ENCODE measurements at places on chromosomes 12 and 14. TPM values are rescaled to one million over a fixed set of nuclear protein-coding genes. Genes with fewer than 3 reads are reported as not detected.

The NRIP2 gene
- 0.23 TPM for total RNA-seq

DNA sequence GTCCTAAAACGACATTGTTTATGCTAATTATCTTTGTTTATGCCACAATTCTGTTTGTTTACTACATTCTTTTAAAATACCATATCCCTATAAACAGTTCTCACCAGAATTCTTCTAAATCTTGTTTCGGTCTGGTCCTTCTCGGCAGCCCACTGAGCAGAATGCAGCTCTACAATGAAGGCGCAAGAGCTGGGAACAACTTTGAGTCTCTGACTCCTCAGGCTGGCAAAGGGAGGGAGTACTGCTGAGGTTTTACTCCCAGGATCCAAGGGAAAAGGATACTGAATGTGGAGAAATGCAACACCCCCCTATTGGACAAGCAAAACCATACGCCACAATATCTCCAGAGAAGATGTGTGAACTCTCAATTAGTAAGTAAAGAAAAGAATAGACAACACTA is 5.4 kb downstream of the SOX5 start:
- DNase-seq: no peak

- no peak for DNase-seq
These were observed 117.7 kb upstream of the FUT8 start for GRCh38 chr14:65294816-65295215.

DNA sequence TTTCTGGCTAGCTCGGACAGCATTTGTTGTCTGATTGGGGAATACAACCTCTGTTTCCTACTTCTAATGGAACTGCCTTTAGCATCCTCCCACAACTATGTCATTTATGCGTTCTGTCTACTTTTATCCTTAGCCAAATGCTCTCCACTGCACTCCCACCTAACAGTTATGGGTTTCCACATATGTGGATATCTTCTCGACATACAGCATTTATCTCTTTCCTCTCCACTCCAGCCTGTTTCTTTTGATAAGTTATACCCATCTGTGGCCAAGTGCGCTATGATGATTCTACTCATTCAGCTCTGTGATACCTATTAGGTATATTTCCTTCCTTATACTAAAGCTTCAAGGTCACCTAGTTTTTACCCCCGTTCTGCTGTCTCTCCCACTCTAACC is 122.2 kb upstream of the NAP1L1 start:
- DNase-seq: no peak

GRCh38 chr12:91272461-91273063 is 89.9 kb upstream of the DCN start:
- peak; percentile 24 for DNase-seq

- no peak for DNase-seq
These were observed 31.8 kb upstream of the MIS18BP1 start for GRCh38 chr14:45284802-45285201.

The RPS6KL1 gene
- 5.8 TPM for total RNA-seq

- no peak for DNase-seq
These were observed 16.1 kb upstream of the PLEKHG6 start for GRCh38 chr12:6294156-6295093.

GRCh38 chr14:99681101-99681831 is 2.8 kb upstream of the CYP46A1 start:
- no peak for DNase-seq

GRCh38 chr14:43413084-43413483 is 1094.0 kb downstream of the FSCB start:
- no peak for DNase-seq

DNA sequence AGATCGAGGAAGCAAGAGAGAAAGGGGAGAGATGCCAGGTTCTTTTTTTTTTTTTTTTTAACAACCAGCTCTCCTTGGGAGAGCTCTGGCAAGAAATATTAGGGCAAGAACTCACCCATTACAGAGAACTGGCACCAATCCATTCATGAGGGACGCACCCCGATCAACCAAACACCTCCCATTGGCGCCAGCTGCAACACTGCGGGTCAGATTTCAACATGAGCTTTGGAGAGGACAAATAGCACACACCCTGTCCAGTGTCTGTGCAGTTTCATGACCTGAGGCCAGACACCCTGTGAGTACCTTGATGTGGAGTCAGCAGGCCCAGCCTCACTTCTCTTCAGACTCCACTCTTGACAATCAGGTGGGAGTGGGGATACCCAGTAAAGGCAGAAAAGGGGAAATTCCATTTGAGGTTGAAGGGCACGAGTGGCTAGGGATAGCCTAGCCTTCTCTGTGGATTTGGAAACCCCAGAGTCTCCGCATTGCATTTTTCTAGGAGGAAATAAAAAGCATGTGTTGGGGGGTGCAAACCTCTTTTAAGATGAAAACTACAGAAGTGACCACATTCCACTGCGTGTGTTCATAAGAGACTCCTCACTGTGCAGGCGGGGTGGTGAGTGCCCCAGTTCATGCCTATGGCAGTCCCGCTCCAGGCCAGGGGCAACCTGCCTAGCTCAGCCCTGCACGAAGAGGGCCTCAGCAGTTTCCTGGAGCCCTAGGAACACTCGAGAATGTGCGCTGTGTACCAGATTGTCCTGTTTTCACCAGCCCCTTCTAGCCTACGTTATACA is 42.4 kb upstream of the GPATCH2L start:
- no peak for DNase-seq

The AEBP2 gene
- 47.5 TPM for total RNA-seq

- no peak for DNase-seq
These were observed 1454.6 kb downstream of the AACS start for GRCh38 chr12:126519833-126520232.

GRCh38 chr14:78172428-78172827 is 2.3 kb downstream of the NRXN3 start:
- no peak for DNase-seq

The NUMB gene
- 103 TPM for total RNA-seq

GRCh38 chr14:98822917-98823316 is 449.1 kb downstream of the BCL11B start:
- DNase-seq: no peak

DNA sequence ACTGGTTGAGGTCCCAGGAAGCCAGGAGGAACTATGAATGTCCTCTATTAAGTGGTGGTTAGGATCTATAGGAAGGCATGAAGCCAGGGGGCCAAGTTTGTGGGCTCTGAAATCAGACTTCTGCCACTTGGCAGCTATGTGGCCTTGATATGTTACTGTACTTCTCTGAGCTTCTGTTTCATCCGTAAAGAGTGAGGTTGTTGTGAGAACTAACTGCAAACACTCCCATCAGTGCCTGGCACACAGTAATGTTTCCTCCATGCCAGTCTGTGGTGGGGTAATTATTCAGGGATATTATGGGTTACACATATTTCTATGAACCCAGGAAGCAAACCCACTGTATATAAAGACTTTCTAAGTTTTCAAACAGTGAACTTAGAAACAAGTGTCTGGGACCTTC is 57.4 kb downstream of the PLXNC1 start:
- DNase-seq: no peak

The INHBC gene
- total RNA-seq: not detected

DNA sequence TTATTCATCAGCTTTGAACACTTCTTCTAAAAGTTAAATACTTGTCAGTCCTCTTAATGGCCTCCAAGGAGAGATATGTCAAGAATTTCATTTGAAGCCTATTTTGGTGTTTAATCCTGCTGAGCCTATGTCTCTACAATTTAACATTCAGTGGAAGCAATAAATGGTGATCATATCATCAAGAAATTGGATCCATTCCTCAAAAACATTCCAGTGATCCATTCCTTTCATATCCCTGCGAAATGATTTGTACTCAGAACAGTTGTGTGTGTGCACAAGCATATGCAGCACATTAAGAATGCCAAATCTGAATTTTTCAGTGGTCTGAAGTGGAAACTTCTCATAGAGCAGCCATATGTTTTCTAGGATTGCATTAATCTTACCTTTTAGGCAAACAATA is 373.7 kb upstream of the SYT1 start:
- DNase-seq: no peak

DNA sequence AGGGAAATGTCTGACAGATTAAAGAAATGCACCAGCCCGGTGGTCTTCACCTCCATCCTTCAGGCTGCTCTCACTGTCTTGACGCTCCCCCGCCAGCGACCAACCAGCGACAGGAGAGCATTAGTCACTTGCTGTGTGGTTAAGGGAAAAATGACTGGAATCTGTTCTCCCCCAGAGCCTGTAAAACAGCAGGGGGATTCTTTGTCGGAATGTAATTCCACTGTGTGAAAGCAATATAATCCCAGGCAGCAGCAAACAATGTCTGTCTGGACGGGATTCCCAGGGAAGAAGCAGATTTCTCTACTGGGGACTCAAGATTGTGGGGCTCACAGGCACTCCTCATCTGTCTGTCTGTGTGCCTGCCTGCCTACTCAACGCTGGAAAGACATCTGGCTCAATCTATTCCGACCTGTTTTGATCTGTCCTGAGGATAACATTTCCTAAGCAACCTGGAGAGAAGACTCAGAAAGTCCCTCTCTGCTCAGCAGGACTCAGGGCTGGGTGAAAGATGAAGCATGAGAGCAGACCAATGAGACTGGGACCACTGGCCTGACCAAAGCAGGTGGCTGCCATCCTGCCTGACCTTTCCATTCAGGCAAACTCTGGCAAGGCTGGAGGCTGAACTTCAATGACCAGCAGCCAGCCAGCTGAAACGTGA is 54.6 kb downstream of the NUAK1 start:
- DNase-seq: no peak

DNA sequence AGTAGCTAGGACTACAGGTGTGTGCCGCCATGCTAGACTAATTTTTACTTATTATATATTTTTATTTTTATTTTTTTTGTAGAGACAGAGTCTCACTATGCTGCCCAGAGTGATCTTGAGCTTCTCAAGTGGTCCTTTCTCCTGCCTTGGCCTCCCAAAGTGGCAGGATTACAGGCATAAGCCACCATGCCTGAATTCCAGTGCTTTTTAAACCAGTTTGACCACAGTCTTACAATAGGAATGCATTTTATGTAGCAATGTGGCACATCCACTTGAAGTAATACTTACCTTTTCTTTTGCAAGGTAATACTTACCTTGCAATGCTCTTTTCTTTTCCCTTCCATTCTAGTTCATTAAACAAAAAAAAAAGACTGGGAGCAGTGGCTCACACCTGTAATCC is 38.0 kb upstream of the CPM start:
- DNase-seq: peak; percentile 58

The IFT81 gene
- 7.7 TPM for total RNA-seq

The ABCC9 gene
- total RNA-seq: 18.4 TPM

DNA sequence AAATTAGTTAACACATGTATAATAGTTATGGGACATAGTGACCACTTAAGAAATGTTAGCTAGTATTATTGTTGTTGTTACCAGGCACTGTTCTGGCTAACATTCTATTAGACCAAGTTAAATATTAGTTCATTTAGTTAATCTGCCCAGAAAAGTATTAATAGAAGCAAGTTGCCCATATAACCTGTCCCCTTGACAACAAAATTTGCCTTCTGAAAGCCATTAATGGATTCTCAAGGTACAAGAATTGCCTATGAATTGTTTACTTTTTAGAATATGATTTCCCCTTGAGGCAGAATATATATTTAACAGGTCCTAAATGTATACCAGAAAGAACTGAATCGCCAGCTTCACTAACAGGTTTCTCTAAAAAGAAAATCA is 167.3 kb upstream of the TMCC3 start:
- no peak for DNase-seq

DNA sequence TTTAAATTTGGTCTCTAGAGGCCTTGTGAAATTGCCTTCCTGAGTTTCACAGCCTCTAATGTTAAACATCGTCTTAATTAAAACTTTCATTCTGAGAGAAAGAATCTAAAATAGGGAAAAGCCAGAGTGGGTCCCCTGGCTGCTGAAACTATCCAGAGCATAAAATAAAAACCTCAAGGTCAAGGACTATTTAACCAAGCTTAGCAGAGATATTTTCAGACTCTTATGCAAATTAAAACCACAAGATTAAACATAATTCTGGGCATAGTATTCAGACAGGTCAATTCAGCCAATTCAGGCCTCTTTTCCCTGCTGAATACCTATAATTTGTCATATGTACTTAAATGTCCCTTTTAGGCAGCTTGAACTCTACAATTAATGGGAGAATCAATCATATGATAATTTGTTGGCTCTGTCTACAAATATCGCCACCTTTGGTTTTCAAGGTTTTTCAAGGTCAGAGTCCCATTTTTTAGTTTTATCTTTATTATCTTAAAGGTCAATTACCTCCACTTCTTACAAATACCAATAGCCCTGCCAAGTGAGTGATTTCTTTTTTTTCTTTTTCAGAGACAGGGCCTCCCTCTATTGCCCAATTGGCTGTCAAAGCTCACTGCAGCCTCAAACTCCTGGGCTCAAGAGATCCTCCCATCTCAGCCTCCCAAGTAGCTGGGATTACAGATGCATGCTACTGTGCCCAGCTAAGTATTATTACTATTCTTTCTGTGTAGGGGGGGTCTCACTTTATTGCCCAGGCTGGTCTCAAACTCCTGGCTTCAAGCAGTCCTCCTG is 257.1 kb downstream of the PHLDA1 start:
- no peak for DNase-seq

The RNU4-1 gene
- total RNA-seq: under 0.01 TPM

The P2RX2 gene
- total RNA-seq: 1.2 TPM

DNA sequence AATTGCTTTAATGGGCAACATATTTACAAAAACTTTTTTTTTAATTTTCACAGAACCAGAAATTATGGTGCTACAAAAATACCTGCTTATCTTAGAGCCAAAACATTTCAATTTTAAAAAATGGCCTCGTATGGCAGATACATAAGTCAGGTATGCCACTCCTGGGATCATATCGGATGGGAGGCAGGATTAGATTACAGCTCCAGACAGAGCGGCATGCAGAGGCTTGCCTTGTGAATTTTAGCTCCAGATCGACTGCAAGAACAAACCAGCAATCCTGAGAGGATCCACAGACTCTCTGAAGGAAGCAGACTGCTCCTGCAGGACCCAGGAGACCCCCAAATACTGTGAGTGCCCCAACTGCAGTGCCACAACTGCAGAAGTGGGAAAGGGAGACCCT is 169.3 kb upstream of the AMIGO2 start:
- DNase-seq: no peak

- DNase-seq: no peak
These were observed 32.0 kb downstream of the SSH1 start for GRCh38 chr12:108825201-108825950.

- no peak for DNase-seq
These were observed 15.2 kb downstream of the STON2 start for GRCh38 chr14:81384900-81385299.

GRCh38 chr14:105082703-105083102 is 17.5 kb upstream of the GPR132 start:
- DNase-seq: no peak

The ARHGEF40 gene
- 52.4 TPM for total RNA-seq

DNA sequence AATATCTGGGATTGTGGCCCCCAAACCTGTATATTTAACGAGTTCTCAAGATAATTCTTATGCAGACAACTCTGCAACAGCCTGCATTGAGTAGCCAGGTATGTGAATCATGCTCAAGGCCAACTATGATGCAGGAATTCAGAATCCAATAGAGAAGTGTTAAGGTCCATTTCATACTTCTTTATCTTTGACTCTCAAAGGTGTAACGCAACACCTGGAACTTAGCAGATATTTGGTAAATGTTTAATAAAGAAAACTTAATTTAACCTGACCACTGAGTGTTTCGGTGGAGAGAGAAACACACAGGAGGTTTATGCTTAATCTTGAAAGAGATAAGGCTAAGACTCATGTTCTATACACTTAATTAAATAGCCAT is 156.5 kb upstream of the PLEKHG7 start:
- DNase-seq: no peak

The REC8 gene
- 36.7 TPM for total RNA-seq
